ENCODE measurements at places on chromosomes 2 and 18.

- no peak for DNase-seq
Observed at GRCh38 chr2:155389224-155389623, 690.7 kb downstream of the KCNJ3 start.

GRCh38 chr2:46050027-46050426, 247.2 kb upstream of the EPAS1 start:
- DNase-seq = no peak

- DNase-seq = no peak
Observed at GRCh38 chr18:321865-322467, 54.1 kb upstream of the THOC1 start.

- DNase-seq = peak; percentile 87
Observed at GRCh38 chr18:9474108-9474982, 968 bp upstream of the RALBP1 start.

GRCh38 chr2:63729831-63730230, 111.9 kb upstream of the UGP2 start:
- DNase-seq = no peak

DNA sequence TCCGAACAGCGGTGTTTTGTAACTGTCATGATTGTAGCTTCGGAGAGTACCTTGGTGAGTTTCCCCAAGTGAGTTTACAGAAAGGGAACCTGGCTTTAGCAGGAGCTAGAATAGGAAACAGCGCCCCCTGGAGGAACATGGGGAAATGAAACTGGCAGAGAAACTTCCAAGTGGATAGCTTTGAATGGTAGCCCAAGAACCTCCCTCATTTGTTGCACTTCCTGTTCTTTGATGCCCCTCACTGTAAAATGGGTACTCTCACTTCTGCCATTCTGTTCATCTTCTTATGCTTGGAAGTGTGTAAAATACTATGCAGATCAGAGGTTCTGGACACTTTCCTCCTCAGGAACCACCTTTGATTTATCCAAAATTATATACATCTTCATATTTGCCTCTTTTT, 36.2 kb downstream of the CHST10 start:
- peak; percentile 48 for DNase-seq

DNA sequence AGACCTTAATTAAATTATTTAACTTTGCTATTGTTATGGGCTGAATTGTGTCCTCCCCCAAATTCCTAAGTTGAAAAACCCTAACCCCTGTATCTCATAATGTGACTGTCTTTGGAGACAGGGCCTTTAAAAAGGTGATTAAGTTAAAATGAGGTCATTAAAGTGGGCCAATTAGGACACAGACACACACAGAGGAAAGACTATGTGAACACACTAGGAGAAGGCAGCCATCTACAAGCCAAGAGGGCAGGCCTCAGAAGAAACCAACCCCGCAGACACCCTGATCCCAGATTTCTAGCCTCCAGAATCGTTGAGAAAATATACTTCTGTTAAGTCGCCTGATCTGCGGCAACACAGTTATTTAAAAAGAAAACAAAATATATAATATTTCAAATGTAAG, 6.4 kb downstream of the STK17B start:
- DNase-seq = no peak

DNA sequence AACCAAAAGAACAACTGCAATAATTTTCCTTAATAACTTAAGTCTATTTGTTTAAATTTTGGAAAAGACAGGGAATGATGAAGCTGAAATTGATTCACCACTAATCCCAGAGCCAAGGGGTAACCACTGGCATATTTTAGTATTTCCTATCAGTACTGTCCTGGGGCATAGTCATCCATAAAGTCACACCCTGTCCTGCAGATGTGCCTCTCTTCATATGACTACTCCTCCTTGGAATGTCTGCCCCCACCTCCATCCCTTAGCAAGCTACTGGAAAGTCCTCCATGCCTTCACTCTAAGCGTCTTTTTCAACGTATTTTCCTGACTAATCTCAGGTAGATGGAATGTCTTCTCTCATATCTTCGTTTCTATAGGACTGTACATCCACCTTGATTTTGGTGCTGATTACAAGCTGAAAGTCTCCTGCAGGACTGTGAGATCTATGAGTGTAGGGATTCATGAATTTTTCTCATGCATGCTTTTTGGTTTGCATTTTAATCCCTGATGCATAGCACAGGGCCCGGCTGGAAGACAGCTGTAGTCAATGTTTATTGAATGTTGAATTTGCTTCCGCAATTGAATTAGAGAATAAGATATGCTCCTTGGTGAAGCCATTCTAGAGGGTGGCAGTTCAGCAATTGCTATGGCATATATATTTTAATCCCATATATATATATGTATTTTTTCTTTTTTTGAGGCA, 85.6 kb downstream of the MOGAT1 start:
- DNase-seq = peak; percentile 90

DNA sequence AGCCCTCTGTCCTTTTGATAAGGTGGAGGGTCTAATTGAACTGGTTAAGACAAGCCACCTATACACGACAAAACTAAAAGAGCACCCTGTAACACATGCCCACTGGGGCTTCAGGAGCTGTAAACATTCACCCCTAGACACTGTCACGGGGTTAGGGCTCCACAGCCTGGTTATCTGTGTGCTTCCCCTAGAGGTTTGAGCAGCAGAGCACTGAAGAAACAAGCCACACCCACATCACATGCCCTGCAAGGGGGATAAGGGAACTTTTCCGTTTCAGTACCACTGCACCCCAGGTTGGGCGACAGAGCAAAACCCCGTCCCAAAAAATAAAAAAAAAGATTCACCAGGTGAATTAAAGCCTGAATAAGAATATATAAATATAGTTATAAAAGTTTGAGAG, 913.7 kb upstream of the ACVR2A start:
- DNase-seq = no peak

- no peak for DNase-seq
Observed at GRCh38 chr2:26428846-26429245, 27.1 kb downstream of the DRC1 start.

GRCh38 chr18:77857678-77858655, 608.3 kb downstream of the GALR1 start:
- DNase-seq = no peak

GRCh38 chr2:199958014-199958413, 2.6 kb downstream of the MAIP1 start:
- DNase-seq = no peak

GRCh38 chr2:136101042-136101441, 16.9 kb downstream of the CXCR4 start:
- no peak for DNase-seq

DNA sequence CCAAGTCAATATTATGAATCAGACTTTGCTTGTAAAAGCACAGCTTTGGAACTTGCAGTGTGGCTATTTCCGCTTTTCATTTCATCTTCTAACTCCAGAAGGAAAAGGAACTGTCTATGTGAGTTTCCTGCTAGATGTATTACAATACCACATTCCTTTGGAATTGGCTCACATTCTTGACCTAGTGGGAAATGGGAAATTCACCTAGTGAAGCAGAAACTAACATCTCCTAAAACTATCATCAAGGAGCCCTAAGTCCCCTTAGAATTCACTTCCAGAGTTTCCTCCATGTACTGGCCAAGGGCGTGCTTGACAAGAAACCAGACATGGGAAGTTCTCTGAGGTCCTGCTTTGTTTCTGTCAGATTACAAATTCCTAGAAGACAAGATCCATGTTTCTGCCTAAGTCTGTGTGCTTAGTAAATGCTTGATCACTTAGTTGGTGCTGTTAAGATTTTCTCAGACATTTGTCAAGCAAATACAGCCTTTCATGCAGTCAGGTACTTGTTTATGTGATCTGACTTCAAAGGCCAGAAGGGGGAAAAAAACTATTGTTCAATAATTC, 275.7 kb upstream of the FN1 start:
- no peak for DNase-seq

GRCh38 chr2:124050833-124051497, 25.9 kb downstream of the CNTNAP5 start:
- no peak for DNase-seq

DNA sequence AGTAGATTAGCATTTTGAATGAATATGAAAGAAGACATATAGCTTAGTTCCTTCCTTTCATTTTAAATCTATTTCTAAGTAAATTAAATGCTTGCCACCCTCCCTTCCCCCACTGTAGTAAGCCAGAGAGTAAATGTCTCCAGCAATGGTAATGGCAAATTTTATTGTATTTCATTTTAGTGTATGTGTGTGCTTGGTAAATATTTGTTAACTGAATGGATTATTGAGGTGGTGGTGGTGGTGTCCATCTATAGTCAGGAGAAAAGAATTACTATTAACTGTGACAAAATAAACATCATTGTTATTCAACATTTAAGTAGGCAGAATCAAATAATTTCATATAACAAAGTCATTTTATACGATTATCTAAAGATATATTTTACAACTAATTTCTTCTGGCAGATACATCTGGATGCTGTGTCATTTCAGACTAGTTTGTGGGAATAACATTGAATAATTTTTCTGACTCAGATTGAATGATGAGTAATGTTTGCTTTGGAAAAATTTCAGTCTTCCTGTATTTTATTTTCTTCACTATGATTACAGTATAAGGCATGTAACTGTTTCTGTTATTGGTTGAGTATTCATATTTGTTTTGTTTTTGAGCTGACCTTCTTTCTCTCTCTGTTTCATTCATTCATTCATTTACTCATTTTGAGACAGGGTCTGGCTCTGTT, 18.3 kb downstream of the ASXL3 start:
- DNase-seq = peak; percentile 8

DNA sequence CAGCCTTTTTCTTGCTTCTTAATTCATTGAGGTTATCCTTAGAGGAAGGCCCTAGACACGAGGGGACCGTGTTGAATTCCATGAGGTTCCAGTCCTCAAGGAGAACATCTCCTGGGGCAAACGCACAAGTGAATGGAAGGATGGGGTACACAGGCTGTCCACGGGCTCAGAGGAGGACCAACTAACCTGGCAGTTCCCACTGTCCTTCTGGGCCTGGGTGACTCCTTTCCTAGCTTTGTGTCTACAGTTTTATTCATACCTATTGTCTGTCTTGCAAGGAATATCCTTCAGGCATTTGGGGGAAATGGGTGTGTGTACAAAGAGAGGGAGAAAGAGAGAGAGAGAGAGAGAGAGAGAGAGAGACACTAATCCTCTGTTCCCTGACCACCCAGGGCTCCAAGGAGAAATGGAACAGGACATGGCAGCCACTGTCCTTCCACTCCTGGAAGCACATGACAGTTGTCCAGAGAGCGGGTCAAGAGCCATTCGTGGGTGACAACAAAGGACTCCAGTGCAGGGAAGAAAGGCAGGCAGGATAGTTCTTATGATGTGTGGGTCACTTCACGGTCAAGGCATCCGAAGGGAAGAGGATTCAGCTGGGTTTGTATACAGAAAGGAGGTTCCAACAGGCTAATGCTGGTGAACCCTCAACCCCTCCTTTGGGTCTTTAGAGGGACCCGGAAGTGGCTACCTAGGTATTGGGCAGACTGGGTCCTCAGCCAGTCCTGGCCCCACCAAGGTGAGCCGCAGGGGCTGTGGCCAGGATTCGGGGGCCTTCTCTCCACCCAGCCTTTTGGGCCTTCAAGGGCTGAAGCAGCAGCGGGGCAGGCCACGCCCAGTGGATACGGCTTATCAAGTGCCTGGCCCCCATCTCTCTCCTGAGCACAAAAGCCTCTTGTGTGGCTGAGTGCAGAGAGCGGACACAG, 150.6 kb downstream of the MYCN start:
- DNase-seq = no peak

- DNase-seq = no peak
Observed at GRCh38 chr2:42846026-42846425, 53.6 kb upstream of the HAAO start.

DNA sequence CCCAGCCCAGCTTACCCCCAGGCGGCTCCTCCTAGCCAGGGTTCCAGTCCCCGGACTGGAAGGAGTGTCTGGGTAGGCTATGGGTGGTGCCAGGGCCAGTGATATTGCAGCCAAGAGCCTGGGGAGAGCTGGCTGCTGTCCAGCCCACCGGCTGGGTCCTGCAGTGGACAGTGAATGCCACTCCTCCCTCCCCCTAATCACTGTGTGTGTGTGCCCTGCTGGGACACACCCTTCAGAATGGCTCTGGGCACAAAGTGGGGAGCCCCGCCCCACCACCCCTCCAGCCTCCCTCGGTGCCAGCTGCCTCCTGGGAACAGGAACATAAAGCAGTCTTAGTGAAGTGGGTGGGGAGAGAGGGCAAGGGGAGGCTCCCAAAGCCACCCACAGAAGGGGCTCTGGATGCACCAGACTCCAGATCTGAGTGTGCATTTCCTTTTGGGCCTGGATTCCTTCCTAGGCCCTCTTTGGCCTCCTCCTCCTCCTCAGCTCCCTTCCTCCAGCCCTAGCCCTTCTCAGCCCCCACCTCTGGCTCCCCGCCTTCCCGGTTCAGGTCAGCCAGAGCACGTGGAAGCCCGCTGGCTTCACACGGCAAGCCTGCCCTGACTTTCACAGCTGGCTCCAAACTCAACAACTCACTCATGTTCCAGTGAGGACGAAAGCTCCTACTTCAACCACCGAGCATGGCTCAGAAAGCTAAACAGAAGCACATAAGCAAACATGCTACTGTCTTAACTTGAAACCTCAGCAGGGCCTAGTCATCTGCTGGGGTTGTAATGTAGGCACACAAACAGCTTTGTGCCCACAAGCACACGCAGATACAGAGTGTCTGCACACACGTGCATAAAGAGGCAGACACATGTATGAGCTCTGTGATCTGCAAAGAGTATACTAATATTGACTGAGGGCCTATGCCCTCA, 209.2 kb upstream of the SMAD2 start:
- no peak for DNase-seq

- no peak for DNase-seq
Observed at GRCh38 chr2:182300608-182301007, 126.2 kb downstream of the PDE1A start.

GRCh38 chr18:78957140-78957539, 22.5 kb upstream of the SALL3 start:
- no peak for DNase-seq

DNA sequence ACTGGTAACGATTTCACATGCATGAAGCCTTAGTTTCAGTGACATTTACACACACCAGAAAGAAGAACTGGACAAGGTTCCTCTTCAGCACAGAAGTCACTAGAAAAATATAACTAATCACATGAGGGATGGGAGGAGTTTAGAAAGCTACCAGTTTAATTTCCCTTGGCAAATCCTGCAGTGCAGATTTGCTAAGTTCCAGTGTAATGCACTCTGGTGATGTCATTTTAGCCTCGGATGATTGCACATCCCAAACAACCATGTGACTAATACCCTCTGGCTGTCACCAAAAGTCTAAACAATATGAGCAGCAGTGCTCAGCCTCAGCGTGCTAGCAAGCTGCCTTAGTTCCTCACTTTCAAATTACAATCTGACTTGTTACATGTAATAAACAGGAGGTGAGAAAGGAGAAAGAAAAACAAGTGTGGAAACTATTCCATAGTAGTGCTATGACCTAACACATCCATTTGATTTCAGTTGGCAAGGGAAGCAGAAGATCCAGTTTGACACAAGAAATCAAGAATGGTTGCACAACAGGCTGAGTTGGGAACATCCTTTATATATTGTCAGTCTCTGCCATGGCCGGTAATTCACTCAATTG, 35.3 kb upstream of the PPP1CB start:
- DNase-seq = peak; percentile 81

GRCh38 chr2:69931832-69932595, 17.1 kb downstream of the MXD1 start:
- DNase-seq = no peak

DNA sequence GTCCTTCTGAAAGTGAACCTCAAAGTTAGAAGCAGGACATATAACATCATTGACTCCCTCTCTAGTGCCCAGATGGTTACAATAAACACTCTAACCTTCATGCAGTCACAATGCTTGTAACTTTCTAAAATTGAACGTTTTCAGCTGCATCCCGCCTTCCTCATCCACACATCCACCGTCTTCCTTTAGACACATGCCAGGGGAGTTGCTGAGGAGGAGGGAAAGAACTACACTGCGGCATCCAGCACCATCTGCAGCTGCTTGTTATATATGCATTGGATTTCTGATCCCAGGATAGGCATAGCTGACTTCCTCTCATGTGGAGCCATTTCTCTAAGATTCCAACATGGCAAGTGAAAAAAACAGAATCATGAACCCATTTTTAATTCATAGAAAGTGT, 96.8 kb downstream of the FBXO15 start:
- DNase-seq = no peak
